ENCODE measurements at places on chromosomes 12 and 14.

GRCh38 chr14:64201296-64201695 is 92.9 kb downstream of the ESR2 start:
- no peak for DNase-seq

DNA sequence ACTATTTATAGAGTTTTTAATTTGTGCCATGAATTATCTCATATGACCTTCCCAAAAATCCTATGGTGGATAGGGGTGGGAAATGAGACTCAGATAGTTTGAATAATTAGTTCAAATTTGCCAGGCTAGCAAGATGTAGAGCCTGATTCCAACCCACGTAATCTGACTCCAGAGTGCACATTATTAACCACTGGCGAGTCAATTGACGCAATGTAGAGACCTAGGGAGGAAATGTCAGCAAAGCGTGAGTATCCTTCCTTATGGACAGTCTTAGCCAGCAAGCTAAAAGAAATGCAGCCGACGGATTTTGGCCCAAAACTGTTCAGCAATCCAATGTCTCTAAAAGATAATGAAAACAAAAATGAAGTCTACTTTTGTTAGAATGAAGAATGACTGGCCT is 193.3 kb upstream of the KRR1 start:
- DNase-seq: no peak

- no peak for DNase-seq
Measured at GRCh38 chr12:59677857-59678256, 82.0 kb downstream of the SLC16A7 start.

GRCh38 chr12:22396735-22397134 is 62.2 kb upstream of the ST8SIA1 start:
- no peak for DNase-seq

DNA sequence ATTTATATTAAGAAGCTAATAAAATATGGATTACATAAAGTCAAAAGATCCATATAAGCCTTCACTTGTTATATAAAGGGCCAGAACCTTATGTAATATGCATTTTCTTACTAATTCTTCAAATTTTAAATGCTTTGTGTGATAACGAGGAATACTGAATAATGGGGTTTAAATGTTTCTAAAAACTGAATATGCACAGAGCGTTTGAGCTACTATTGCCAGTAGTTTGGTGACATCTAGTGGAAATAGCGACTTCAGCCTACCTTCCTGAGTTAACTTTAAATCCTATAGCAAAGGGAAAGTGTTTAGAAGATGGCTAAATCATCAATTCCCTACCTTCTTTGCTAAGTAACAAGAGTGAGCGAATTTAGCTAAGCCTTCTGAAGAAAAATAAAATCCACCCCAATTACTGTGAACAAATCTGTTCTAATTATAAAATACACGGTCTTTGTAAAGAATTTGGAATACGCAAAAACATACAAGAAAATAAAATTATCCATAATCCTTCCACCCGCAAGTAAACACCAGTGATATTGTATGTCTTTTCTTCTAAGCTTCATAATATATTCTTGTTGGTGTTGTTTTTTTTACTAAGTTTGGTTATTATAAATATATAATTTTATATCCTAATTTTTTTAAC is 115.5 kb upstream of the G2E3 start:
- no peak for DNase-seq

- DNase-seq: no peak
Measured at GRCh38 chr12:8676651-8677050, 14.0 kb upstream of the MFAP5 start.

- no peak for DNase-seq
Measured at GRCh38 chr14:58167891-58168290, 15.9 kb upstream of the ARMH4 start.
